Activated CD4-positive, alpha-beta T cell treated with anti-CD3 and anti-CD28 coated beads for 24 hours (primary cell): ENCODE measurements at places on chromosomes 1 and 21.

GRCh38 chr1:28815533-28816185 is 3.7 kb downstream of the OPRD1 start:
- no peak for DNase-seq

- DNase-seq: no peak
These were observed 88.2 kb upstream of the AKT3 start for GRCh38 chr1:243938208-243938607.

DNA sequence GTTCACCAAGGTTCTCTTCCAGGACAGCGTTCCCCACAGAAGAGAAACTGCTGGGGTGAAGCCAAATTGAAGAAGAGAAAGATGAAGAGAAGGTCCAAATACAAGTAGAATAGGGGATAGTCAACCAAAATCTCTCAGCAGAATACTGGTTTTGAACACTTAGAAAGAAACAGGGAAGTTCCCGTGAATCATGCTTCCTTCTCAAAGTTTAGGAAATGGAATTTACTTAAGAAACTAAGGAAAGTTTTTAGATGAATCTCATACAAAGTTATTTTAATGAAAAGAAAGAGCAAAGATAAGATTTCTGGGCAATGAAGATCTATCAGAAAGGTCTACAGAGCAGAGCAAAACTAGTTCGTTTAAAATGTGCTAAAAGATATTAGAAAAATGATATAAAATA is 43.3 kb downstream of the EXO1 start:
- no peak for DNase-seq

DNA sequence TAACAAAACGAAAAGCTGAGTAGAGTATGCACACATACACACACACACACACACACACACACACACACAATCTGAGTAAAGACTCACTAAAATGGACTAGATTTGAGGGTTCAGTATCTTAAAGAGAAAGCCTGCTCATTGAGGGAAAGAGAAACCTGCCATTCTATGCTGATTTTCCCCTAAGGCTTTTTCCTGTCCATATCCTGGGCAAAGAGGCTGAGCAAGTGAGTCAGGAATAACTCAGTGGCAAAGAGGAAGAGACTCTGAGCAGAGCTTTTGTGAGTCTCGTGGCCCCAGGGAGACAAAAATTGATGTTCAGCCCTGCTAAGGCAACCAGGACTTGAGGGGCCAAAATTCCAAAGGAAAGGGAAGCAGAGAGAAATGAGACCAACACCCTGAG is 37.3 kb upstream of the RUNX1 start:
- no peak for DNase-seq

- no peak for DNase-seq
These were observed 2.7 kb upstream of the SDHB start for GRCh38 chr1:17056551-17056950.

GRCh38 chr21:34661848-34662247 is 6.9 kb upstream of the CLIC6 start:
- DNase-seq: no peak

GRCh38 chr1:116769561-116769977 is 15.3 kb downstream of the CD2 start:
- DNase-seq: no peak

GRCh38 chr1:191065771-191066170 is 588.1 kb upstream of the BRINP3 start:
- no peak for DNase-seq

DNA sequence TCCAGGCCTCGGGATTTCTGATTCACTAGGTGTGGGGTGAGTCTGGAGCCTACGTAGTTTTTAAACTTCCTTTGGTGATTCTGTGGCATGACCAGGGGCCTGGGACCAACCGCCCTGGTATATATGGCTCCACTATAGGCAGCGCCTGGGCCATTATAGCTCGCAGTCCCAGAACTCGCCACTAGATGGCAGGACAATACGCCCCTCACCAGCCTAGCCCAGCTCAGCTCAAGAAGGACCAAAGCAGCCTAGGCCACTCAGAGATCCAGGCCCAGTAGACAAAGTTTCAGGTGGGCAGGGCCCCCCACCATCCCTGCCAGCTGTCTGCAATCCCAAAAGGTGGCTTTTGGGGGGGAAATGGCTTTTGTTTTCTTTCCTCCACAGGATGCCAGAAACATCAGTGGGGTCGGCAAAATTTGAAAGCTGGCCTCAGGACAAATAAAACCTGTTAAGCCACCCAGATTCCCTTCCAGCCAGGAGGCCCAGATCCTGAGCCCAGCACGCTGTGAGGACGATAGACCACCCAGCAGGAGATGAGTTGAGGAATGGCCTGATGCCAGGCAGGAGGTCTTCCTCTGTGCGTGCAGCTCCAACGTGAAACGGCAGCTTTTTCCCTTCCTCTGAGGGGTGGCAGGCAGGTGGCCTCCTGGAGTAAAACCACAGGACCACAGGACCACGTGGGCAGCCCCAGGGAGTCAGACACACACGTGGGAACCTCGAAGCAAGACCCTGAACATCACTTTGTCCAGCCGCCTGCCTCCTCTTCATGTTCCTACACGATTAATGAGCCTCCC is 24.8 kb upstream of the TMEM51 start:
- peak; percentile 56 for DNase-seq

- DNase-seq: no peak
These were observed 32.4 kb downstream of the KIF1B start for GRCh38 chr1:10242811-10243210.

DNA sequence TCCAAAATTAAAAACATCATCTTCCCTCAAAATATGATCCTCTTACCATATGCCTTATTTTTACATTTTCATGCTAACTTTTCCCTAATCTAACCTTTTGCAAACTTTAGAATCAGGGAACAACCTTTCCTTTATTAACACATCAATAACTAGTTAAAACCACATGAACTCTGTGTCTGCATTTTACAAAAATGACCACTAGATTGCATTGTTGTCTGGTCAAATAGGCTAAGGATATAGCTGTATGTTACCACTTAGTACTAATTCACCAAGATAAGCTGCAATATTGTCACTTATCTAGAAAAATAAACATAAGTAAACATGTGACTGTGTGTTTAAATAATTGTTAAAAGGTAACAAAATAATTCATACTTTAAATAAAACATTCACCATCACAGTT is 82.3 kb downstream of the DENND1B start:
- no peak for DNase-seq

DNA sequence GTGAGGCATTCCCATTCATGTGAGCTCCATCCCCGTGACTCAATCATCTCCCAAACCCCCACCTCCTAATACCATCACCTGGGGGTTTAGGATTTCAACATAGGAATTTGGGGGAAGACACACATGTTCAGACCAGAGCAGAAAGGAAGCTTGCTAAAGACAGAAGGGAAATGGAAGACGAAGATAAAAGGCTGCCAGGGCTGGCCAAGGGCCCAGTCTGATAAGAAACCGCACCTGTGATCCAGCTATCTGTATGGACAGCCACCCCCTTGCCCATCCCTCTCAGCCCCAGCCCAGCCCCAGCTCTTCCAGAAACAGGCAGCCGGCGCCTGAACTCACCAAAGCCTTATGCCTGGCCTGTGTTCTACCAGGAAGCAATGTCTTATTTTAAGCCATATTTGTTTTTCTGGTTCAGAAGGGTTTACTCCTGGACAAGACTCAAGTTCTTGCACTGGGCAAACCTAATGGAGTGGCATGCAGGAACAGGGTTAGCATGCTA is 198.4 kb upstream of the VAMP3 start:
- no peak for DNase-seq

- no peak for DNase-seq
These were observed 5.0 kb downstream of the UQCRHL start for GRCh38 chr1:15802234-15802965.
